ENCODE measurements at places on chromosomes 11 and 22.
A peak's percentile ranks its signal among the peaks of the same experiment; 100 is the strongest.

- no peak for DNase-seq
Observed at GRCh38 chr11:76627606-76628005, 42.9 kb downstream of the LRRC32 start.

DNA sequence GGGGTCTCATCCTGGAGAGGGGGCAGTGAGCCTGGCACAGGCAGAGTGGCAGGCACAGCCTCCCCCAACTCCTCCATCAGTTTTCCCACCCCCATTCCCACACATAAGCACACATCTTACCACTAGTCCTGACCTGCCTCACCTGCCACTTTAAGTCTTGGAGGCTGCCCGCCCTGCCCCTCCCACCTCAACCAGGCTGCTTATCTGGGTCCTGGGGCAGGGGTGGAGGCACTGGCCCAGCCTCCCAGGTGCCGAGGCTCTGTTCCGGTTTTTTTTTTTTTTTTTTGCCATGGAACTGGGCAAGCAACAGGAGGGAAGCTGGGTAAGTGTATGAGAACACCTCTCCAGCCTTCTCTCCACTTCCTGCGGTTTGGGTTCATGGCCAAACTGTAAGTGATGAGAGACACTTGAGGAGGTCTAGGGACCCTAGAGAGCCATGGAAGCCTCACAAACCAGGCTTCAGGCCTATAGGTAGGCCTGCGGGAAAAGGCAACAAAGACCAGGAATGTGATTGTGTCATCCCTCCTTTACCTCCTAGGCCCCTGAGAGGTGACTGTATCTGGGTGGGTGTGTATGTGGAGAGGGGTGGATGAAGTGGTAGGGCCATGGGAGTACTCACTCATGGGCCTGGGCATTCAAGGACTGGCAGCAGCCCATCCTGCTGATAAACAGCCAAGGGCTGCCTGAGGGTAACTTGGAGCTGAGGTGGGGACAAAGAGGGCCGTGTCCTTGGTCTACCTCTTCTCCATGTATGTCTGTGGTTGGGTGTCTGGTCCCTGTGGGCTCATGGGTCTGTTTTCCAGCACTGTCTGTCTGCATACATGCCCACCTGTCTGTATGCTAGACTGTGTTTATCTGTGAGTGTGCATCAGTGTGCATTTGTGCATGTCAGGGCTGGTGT lies 22.6 kb downstream of the PHLDB1 start:
- DNase-seq: no peak

GRCh38 chr11:94275961-94276360 lies 28.4 kb upstream of the IZUMO1R start:
- DNase-seq: no peak

DNA sequence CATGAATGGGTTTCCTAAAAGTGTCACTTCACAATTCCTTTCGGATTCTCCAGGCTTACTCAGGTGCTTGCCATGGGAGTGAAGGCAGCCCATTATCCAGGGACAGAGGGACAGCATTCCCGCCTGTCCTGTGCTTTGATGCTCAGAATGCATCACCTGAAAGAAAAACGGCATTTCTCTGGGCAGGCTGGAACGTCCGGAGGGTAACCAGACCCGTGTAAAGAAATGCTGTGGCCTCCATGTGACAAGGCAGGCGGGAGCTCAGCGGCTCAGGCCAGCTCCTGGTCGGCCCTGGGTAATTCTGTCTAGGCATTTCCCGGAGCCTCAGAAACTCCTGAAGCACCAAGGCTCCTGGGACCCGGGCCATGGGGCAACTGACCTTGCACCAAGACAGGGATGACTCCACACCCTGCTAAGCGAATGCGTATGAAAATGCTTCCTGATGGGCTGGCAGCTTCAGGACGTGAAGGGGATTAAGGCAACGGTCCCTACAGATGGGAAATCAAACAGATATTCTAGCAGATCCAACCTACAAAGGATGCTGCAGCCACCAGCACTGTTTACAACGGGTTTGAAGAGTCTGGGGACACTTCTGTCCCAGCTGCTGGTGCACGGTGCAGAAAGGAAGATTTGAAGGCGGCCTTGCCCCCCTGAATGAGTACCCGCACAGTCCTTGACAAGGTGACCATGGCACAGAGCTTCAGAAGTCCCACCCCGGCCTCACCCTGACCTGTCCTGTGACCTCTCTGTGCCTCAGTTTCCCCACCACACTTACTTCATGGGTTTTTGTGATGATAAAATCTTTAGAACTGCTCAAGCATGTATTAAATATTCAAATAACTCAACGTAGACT lies 13.6 kb upstream of the FGF3 start:
- DNase-seq: no peak

DNA sequence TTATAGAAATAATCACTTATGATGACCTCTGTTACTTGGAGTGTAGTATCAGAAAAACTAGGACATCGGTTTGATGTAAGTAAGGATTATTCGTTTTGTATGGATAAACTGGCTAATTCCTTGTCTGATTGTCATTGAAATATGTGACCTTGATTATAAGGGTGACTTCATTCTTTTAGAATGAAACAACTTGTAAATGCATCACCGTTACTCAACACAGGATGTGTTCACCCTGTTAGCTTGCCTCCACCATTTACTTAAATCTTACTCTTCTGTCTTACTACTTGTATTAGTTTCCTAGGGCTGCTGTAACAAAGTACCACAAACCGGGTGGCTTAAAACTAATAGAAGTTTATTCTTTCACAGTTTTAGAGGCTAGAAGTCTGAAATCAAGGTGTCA lies 7.9 kb downstream of the SFI1 start:
- no peak for DNase-seq

DNA sequence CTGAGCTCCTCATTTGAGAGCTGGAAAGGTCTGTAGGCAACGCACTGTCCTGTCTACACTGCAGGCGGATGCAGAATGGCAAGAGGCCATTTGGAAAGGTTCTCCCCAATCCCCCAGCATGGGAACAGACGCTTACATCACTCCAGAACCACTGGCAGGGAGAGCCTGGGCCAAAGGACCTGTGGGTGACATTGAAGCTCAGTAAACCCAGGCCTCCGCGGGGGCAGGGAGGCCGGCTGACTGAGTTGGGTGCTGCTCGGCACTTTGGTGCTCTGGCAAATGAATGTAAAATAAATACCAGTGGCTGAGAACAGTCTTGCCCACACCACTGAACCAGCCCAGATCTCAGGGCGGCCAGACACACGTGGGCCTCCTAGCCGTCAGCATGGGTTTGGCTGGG lies 22.4 kb downstream of the TOM1 start:
- no peak for DNase-seq

DNA sequence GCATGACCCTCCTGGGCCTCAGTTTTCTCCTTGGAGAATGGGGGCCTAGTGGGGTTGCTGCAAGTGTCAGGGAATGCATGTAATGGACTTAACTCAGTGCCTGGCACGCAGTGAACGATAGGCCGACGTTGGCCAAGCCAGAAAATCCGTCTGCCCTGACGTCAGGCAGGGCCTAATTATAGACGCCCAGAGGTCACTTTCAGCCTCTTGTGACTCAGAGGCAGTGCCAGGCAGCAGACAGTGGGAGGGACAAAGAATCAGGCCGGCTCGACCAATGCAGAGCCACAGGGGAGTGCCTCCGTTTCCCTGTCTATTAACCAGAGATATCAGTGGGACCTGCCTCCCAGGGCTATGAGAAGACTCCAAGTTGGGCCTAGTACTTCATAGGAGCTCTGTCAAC lies 115.0 kb downstream of the MN1 start:
- no peak for DNase-seq

DNA sequence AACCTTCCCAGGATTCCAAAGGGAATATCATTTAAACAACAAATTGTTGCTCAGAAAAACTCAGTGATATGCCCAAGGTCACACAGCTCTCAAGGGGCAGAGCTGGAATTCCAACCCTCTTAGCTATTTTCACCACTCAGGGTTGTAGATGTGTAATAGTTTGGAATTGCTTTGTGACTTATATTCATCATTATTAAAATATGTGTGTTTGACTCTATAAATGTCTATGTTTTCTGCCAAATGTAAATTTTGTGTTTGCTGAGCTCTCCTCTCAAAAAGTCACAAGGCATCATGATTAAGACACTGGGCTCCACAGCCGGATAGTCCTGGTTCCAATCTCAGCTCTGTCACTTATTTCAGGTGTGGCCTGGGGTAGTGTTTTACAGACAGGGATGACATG lies 407.3 kb downstream of the TMEM135 start:
- no peak for DNase-seq

- DNase-seq: no peak
Observed at GRCh38 chr11:17986711-17987220, 26.1 kb downstream of the SERGEF start.

DNA sequence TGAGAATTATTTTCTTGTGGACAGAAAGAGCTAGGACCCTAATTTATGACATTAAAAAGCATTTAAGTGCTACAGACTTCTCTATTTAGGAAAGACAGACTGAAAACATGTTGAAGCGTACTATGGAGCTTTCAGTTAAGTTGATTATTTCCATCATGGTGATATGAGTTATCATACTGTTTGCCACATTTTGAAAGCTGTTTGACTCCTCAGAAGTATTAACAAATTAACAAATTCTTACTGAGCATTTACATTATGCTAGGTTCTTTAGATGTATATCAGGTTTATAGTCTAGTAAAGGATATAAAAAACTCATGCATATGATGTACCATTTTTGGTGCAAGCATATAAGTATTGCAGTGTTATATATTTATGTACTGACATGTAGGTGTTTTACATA lies 50.1 kb downstream of the ARHGEF12 start:
- DNase-seq: no peak

DNA sequence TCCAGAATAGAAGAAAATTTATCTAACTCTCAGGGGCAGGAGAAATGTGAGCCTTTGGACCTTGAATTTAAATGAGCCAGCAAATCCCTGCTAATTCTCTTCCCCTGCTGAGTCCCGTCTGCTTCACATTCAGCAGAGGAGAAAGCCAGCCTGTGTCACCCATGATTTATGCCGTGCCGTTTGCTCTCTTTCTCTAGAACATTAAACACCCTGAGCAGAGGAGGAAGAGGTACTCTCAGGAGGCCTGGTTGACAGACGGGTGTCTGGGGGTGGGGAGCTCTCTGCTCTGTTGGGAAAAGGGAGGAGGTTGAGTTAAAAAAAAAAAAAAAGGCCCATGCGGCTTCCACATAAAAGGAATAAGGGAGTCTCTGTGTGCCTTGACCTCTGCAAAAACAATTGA lies 11.3 kb upstream of the MTMR3 start:
- no peak for DNase-seq

DNA sequence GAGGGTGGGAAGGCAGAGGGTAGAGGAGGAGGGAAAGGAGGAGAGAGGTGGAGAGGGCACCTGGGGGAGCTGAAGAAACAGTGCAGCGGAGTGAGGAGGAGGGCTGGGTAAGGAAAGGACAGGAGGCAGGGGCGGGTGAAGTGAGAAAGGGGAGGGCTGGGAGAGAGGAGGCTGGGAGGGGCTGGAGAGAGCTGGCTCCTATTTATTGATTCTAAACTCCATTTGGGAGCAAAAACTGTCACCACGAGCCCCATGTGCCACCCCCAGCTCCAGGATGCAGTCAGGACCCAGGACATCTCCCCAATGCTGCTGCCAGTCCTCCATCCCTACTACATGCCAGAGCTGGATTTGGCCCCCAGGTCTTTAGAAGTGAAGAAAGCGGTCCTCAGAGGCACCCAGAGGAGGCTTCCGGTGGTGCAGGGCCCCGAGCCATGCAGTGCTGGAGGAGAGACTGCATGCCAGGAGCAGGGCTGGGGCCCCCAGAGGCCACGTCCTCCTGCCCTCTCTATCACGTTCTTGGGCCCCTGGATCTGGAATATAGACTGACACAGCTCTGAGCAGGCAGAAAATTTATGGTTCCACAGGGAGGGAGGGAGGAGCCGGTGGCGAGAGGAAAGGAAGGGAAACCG lies 53.7 kb downstream of the SLC22A12 start:
- no peak for DNase-seq

- DNase-seq: no peak
Observed at GRCh38 chr22:23387827-23388516, 192.1 kb downstream of the IGLL1 start.

GRCh38 chr22:28600546-28601143 lies 79.0 kb downstream of the TTC28 start:
- DNase-seq: peak; percentile 31

GRCh38 chr11:75169101-75169885 lies 18.4 kb downstream of the SLCO2B1 start:
- DNase-seq: no peak

GRCh38 chr11:43879789-43880639 lies 617 bp upstream of the ALKBH3 start:
- no peak for DNase-seq

DNA sequence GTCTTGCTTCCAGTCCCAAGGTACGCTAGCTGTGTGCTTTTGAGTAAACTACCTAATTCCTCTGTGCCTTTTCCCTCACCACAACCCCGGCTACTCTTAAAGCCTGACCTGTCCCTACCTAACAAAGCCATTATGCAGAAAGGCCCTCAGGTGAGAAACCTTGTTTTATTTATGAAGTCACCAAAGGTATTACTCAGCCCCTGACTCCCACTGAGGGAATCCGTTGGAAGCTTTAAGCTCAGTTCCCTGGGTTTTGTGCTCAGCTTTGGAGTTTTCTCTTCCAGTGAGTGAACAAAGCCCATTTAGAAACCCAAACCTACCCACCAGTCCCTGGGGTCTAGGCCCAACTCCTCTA lies 90.9 kb downstream of the APIP start:
- no peak for DNase-seq

DNA sequence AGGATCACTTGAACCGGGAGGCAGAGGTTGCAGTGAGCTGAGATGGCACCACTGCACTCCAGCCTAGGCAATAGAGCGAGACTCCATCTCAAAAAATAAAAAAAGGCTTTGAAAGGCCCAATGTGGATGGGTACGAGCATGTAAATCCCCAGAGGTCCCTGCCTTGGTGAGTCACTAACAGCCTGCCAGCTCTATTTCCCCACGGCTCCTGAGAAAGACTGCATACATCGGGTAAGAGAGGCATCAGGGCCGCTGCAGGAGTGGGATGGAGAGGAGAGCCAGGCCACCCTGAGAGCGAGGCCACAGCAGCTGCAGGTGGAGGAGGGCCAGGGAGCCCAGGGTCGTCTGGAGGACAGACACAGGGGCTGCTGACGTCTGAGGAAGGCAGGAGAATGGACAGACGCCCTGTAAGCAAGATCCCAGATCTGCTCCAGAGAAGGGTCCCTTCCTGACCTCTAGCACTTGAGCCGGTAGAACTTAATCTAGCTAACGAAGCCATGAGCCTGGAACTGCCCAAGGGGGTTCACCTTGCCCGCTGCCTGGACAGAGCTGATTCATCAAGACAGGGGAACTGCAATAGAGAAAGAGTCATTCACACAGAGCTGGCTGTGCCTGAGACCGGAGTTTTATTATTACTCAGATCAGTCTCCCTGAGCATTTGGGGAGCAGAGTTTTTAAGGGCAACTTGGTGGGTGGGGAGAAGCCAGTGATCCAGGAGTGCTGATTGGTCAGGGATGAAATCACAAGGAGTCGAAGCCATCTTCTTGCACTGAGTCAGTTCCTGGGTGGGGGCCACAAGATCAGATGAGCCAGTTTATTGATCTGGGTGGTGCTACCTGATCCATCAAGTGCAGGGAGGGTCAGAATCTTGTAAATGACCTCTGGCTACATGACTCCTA lies 5.1 kb upstream of the KRTAP5-9 start:
- no peak for DNase-seq

Data from LNCaP clone FGC (cell line).